Fibroblast of lung (primary cell): ENCODE measurements at places on chromosomes 7 and 10.
A peak's percentile ranks its signal among the peaks of the same experiment; 100 is the strongest.

- H3K36me3 ChIP-seq: no peaks in the 10 kb centered on the region
- no peaks in the 10 kb centered on the region for H3K27me3 ChIP-seq
- DNase-seq: no peak
- peaks cover 16% of the 10 kb centered on the region for H3K4me1 ChIP-seq
- no peak overlapping the region for H3K27ac ChIP-seq
Observed at GRCh38 chr7:107696330-107696946, 35.8 kb downstream of the SLC26A4 start.

GRCh38 chr10:102473445-102474331 is 22.3 kb upstream of the C10orf95 start:
- no peak overlapping the region for H3K27ac ChIP-seq
- H3K27me3 ChIP-seq: no peaks in the 10 kb centered on the region
- H3K4me3 ChIP-seq: no peak overlapping the region
- H3K4me1 ChIP-seq: peaks cover 2% of the 10 kb centered on the region

DNA sequence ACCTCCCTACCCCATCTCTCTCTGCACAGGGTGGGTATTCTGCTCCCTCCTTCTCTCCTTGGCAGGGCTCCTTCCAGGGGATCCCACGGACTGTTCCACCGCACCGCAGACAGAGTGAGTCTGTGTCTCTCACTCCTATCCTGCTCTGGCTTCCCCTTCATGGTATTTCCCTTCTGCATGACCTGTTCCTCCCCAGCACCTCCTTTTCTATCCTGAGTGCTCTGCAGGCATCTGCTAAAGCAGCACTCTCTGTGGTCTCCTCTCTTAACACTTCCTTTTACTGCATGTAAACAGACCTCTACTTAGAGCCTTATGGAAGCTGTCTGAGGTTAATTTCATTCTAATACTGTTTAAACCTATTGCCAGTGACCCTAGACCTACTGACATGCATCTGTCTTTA is 171.5 kb downstream of the CCSER2 start:
- H3K27ac ChIP-seq: no peak overlapping the region
- H3K27me3 ChIP-seq: no peaks in the 10 kb centered on the region
- no peak overlapping the region for H3K4me3 ChIP-seq
- no peaks in the 10 kb centered on the region for H3K36me3 ChIP-seq
- no peaks in the 10 kb centered on the region for H3K4me1 ChIP-seq

DNA sequence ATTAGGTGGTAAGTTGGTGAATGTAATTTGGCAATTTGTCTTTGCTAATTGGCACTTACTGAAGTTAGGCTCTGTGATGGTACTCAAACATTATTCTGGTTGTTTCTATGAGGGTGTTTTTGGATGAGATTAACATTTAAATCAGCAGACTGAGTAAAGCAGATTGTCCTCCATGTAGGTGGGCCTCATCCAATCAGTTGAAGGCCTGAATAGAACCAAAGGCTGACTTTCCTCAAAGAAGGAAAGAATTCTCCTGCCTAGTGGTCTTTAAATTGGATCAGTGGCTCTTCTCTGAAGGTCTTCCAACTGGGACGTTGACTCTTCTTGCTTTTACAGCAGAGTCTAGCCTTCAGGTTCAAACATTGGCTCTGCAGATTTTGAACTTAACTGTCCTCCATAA is 278.3 kb downstream of the KIF20B start:
- no peaks in the 10 kb centered on the region for H3K27me3 ChIP-seq
- H3K4me3 ChIP-seq: no peak overlapping the region
- no peaks in the 10 kb centered on the region for H3K36me3 ChIP-seq
- H3K4me1 ChIP-seq: no peaks in the 10 kb centered on the region
- DNase-seq: no peak
- no peak overlapping the region for H3K27ac ChIP-seq

GRCh38 chr7:80324032-80324431 is 187.8 kb downstream of the GNAT3 start:
- H3K4me1 ChIP-seq: peaks cover 2% of the 10 kb centered on the region
- H3K27me3 ChIP-seq: no peaks in the 10 kb centered on the region
- no peak overlapping the region for H3K4me3 ChIP-seq
- H3K36me3 ChIP-seq: no peaks in the 10 kb centered on the region
- no peak overlapping the region for H3K27ac ChIP-seq

GRCh38 chr7:15558756-15559155 is 3.1 kb downstream of the AGMO start:
- no peaks in the 10 kb centered on the region for H3K36me3 ChIP-seq
- H3K4me3 ChIP-seq: no peak overlapping the region
- H3K4me1 ChIP-seq: no peaks in the 10 kb centered on the region
- DNase-seq: no peak
- H3K27ac ChIP-seq: no peak overlapping the region
- H3K27me3 ChIP-seq: no peaks in the 10 kb centered on the region

DNA sequence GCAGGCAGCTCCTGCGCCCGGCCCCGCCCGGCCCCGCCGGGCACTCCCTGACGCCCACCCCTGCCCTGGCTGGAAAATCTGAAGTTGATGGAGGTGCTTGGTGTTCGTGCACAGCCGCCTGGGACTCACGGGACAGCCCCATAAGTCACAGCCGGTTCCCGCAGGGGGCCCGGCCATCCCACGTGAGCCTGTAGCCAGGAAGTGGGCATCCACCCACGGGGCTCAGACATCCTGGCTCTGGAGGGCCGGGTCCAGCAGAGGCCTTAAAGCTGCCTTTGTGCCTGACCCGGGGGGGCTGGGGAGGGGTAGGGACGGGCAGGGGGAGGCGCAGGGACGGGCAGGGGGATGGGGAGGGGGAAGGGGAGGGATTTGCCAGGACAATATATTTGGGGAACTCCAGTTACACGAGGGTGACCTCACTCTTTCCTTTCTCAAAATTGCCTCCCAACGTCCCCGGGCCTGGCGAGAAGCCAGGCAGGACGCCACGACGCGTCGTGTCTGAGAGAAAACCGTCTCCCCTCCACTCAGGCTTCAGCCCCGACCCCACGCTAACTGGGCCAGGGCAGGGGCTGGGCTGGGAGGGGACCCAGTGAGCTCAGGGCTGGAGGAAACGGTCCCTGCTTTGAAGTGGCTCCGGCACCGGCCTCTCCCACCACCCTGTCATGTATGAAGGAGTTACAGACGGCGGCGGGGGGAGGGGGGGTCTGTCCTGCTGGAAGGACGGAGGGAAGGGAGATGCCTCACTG is 82.1 kb upstream of the PDGFA start:
- no peak overlapping the region for H3K27ac ChIP-seq
- H3K27me3 ChIP-seq: no peaks in the 10 kb centered on the region
- no peak overlapping the region for H3K4me3 ChIP-seq
- H3K4me1 ChIP-seq: no peaks in the 10 kb centered on the region
- no peak for DNase-seq

- H3K36me3 ChIP-seq: no peaks in the 10 kb centered on the region
- H3K4me1 ChIP-seq: no peaks in the 10 kb centered on the region
- no peak for DNase-seq
- no peak overlapping the region for H3K27ac ChIP-seq
Observed at GRCh38 chr7:41588341-41588740, 114.5 kb downstream of the INHBA start.

DNA sequence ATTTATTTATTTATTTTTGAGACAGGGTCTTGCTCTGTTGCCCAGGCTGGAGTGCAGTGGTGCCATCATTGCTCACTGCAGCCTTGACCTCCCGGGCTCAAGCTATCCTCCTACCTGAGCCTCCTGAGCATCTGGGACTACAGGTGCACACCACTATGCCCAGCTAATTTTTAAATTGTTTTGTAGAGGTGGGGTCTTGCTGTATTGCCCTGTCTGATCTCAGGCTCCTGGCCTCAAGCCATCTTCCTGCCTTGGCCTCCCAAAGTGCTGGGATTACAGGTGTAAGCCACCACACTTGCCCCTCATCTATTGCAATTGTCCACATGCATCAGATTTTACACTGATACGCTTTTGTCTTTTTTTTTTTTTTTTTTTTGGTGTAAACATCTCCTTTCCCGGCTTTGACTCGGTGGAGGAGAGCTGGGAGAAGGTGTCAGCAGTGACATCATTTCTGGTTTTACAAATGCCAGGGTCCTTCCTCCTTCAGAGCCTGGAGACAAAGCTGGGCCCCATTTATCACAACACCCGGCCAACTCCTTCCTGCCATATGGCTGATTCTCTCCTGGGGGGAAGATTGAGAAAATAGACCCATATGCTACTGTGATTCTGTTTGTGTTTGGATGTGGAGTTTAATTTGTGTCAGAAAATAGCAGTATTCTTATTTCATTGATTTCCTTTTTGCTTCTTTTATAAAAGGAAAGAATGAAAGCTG is 61.3 kb downstream of the GALNT17 start:
- H3K4me3 ChIP-seq: no peak overlapping the region
- no peaks in the 10 kb centered on the region for H3K27me3 ChIP-seq
- H3K27ac ChIP-seq: no peak overlapping the region
- no peaks in the 10 kb centered on the region for H3K36me3 ChIP-seq
- DNase-seq: no peak

GRCh38 chr10:55091691-55092328 is 290.8 kb upstream of the PCDH15 start:
- no peaks in the 10 kb centered on the region for H3K27me3 ChIP-seq
- no peaks in the 10 kb centered on the region for H3K36me3 ChIP-seq
- peak; percentile 30 for DNase-seq
- H3K27ac ChIP-seq: no peak overlapping the region
- no peak overlapping the region for H3K4me3 ChIP-seq

- no peak overlapping the region for H3K27ac ChIP-seq
- no peaks in the 10 kb centered on the region for H3K27me3 ChIP-seq
- DNase-seq: no peak
- no peaks in the 10 kb centered on the region for H3K36me3 ChIP-seq
Observed at GRCh38 chr10:51711519-51711891, 12.1 kb upstream of the CSTF2T start.

DNA sequence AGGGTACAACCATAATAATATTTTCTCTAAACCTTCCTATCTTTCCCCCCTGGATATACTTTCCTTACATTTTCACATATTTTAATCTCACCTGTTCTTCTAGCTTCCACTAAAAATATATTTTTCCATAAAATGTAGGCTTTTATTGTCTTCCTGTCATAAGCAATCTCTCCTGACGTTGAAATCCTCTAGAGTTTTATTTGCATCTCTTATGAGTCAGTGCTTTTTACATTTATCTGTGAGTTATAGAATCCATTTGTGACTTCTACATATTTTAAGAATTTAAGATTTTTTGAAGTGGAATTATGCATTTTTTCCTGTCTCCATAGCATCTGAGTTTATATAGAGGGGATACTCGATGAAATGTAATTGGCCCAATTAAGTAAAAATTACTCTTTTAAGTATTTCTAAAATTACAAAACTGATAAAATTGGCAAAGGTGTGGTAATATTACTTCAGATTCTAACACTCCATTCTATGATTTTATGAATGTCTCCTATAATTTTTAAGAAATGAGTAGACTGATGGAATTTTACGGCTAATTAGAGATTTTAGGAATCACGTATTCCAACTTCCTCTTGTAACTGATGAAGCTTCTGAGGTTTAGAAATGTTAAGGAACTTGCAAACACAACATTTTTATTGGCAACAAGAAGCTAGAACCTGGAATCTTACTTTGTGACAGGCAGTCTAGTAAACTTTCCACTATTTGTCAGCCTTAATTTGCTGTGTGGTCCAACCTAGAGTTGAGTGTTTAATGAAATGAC is 422.9 kb upstream of the SEMA3A start:
- no peaks in the 10 kb centered on the region for H3K27me3 ChIP-seq
- no peaks in the 10 kb centered on the region for H3K4me1 ChIP-seq
- no peak overlapping the region for H3K4me3 ChIP-seq

GRCh38 chr10:5666008-5666840 is at the start of gene ASB13:
Gene ASB13 (minus strand): TSS chr10:5666595. CDS start chr10:5666551, 44 bp downstream.
- H3K27ac ChIP-seq: peak within 1 kb of the TSS; percentile 55
- H3K36me3 ChIP-seq: no peaks in the 10 kb centered on the region
- peaks cover 5% of the 10 kb centered on the region for H3K4me1 ChIP-seq

DNA sequence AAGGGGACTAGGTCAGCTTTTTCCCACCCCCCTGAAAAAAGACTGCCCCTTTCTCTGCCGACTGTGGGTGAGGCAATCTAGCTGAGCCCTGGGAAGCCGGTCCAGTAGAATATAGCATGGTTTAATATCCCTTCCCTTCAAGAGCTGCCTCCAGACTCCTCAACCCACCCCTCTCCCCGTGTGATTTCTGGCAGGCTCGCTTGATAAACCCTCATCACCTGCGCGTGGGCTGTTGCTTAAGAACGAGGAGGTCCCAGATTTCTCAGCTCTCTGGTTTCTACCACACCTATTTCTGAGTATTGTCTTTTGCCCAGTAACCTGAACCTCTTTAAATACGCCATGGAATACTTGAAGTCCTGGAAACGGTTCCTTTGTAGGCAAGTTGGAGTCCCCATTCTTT is 2.0 kb upstream of the LRRC4 start:
- no peaks in the 10 kb centered on the region for H3K4me1 ChIP-seq
- H3K36me3 ChIP-seq: peaks cover 2% of the 10 kb centered on the region
- no peak for DNase-seq
- H3K27ac ChIP-seq: no peak overlapping the region

GRCh38 chr7:2099048-2099957 is 133.4 kb downstream of the MAD1L1 start:
- no peaks in the 10 kb centered on the region for H3K36me3 ChIP-seq
- DNase-seq: peak; percentile 51
- H3K4me1 ChIP-seq: peaks cover 9% of the 10 kb centered on the region
- H3K4me3 ChIP-seq: no peak overlapping the region
- no peaks in the 10 kb centered on the region for H3K27me3 ChIP-seq
- no peak overlapping the region for H3K27ac ChIP-seq

GRCh38 chr7:123738356-123738755 is 10.4 kb downstream of the WASL start:
- no peak overlapping the region for H3K27ac ChIP-seq
- H3K36me3 ChIP-seq: no peaks in the 10 kb centered on the region
- H3K4me3 ChIP-seq: no peak overlapping the region

DNA sequence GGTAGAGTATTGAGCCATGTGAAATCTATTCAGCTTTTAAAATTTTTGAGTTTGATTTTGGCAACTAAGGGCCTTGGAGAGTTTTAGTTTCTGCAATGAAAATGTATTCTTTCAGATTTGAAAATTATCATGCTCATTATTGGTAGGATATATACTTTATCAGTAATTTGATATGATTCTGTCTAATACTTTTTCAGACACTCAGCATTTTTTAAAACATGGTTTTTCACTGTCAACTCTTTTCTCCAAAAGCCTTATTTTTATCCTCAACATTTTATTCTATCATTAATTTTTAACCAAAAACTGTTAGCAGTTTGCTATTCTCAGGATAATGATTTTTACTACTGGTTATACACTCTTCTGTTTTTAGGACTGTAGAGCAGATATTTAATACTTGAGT is 4.8 kb downstream of the ANKIB1 start:
- no peak overlapping the region for H3K27ac ChIP-seq
- DNase-seq: no peak
- H3K4me3 ChIP-seq: no peak overlapping the region
- H3K36me3 ChIP-seq: no peaks in the 10 kb centered on the region
- no peaks in the 10 kb centered on the region for H3K27me3 ChIP-seq
- no peaks in the 10 kb centered on the region for H3K4me1 ChIP-seq
